ENCODE measurements at places on chromosomes 7 and 10. TPM values are rescaled to one million over a fixed set of nuclear protein-coding genes. Genes with fewer than 3 reads are reported as not detected.
A peak's percentile ranks its signal among the peaks of the same experiment; 100 is the strongest.

DNA sequence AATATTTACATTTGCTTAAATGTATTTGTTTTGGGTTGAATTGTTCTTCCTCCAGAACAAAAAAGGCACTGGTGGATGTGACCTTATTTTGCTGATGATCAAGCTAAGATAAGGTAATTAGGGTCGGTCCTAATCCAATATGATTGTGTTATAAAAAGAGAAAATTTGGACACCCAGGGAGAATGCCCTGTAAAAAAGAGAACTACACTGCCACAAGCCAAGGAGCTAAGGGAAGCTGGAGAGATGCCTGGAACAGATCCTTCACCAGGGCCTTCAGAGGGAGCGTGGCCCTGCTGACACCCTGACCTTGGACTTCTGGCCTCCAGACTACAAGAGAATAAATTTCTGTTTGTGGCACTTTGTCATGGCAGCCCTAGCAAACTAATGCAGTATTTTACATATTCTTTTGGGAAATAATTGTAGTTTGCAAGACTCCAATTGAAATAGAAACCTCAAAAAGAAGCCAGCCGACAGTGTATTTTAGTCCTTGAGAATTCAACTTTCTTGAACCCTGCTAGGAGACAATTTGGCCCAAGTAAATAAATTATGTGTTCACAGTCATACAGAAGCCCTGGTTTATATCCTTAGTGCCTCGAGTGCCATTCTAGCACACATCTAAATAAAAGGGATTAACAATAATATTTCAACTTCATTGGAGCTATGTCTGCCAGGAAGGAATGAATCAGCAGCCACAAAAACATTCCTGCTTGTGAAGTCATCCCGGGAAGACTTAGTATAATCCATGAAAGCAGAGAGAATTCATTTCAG lies 164.6 kb downstream of the PKD1L1 start:
- H3K36me3 ChIP-seq = no peaks in the 10 kb centered on the region
- no peak overlapping the region for H3K4me3 ChIP-seq
- H3K4me1 ChIP-seq = no peaks in the 10 kb centered on the region
- no peaks in the 10 kb centered on the region for H3K27me3 ChIP-seq

GRCh38 chr7:98875501-98875900 lies 2.8 kb upstream of the TRRAP start:
- H3K36me3 ChIP-seq = no peaks in the 10 kb centered on the region
- no peak overlapping the region for H3K4me3 ChIP-seq
- H3K4me1 ChIP-seq = peaks cover 24% of the 10 kb centered on the region
- no peak for DNase-seq
- H3K27ac ChIP-seq = no peak overlapping the region

- no peak overlapping the region for H3K4me3 ChIP-seq
- peak overlapping the region; percentile 15 for H3K27ac ChIP-seq
- H3K27me3 ChIP-seq = no peaks in the 10 kb centered on the region
- peak; percentile 43 for DNase-seq
These were observed 51.7 kb downstream of the DAGLB start for GRCh38 chr7:6395898-6396595.

GRCh38 chr7:155576416-155576815 lies 30.1 kb upstream of the CNPY1 start:
- no peaks in the 10 kb centered on the region for H3K36me3 ChIP-seq
- H3K4me1 ChIP-seq = no peaks in the 10 kb centered on the region
- peaks cover 7% of the 10 kb centered on the region for H3K27me3 ChIP-seq
- H3K4me3 ChIP-seq = no peak overlapping the region

GRCh38 chr7:77888998-77889397 lies 90.4 kb downstream of the PHTF2 start:
- no peak overlapping the region for H3K4me3 ChIP-seq
- H3K4me1 ChIP-seq = peaks cover 5% of the 10 kb centered on the region
- DNase-seq = no peak
- H3K27me3 ChIP-seq = no peaks in the 10 kb centered on the region
- peaks cover 1% of the 10 kb centered on the region for H3K36me3 ChIP-seq

GRCh38 chr10:3866332-3866731 lies 81.3 kb upstream of the KLF6 start:
- no peak overlapping the region for H3K4me3 ChIP-seq
- peaks cover 6% of the 10 kb centered on the region for H3K4me1 ChIP-seq
- DNase-seq = no peak
- no peaks in the 10 kb centered on the region for H3K36me3 ChIP-seq

GRCh38 chr7:47580175-47580706 lies 1.7 kb downstream of the TNS3 start:
- DNase-seq = no peak
- H3K36me3 ChIP-seq = no peaks in the 10 kb centered on the region
- peaks cover 8% of the 10 kb centered on the region for H3K27me3 ChIP-seq

GRCh38 chr7:93663561-93664299 lies 89.2 kb upstream of the CALCR start:
- no peaks in the 10 kb centered on the region for H3K4me1 ChIP-seq
- H3K27me3 ChIP-seq = no peaks in the 10 kb centered on the region
- no peak for DNase-seq
- no peak overlapping the region for H3K4me3 ChIP-seq
- no peak overlapping the region for H3K27ac ChIP-seq

DNA sequence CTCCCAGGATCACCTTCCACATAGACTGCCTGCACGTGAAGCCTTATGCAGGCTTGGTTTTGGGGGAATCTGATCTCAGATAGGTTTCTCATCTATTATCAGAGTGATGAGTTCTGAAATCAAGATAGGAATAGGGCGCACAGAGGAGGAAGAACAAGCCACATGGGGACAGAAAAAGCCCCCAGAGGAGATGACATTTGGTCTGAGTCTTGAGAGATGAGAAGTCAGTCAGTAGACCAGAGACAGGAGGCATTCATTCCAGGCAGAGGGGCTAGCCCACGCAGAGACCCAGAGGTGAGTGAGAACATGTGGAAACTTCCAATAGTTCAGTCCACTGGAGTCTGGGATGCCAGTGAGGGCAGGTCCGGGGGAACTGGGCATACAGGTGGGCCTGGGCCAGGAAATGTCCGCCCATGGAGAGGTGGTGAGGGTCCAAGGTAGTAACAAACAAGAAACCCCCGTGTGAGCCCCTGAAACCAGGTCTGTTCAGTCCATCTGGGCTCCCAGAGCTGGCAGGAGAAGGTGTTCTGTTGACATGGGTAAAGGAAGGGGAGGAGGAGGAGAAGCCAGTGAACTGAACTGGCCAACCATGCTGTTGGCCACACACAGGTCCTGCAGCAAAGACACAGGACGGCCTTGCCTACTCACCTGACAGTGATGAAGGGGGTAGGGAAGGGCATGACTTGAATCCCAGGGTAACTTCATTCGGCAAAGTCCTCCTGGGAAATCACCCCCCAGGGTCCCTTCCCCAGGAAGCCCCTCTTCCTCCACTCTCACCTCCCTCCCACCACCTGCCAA lies 69.3 kb upstream of the SMNDC1 start:
- H3K36me3 ChIP-seq = no peaks in the 10 kb centered on the region
- H3K4me1 ChIP-seq = no peaks in the 10 kb centered on the region
- DNase-seq = no peak

DNA sequence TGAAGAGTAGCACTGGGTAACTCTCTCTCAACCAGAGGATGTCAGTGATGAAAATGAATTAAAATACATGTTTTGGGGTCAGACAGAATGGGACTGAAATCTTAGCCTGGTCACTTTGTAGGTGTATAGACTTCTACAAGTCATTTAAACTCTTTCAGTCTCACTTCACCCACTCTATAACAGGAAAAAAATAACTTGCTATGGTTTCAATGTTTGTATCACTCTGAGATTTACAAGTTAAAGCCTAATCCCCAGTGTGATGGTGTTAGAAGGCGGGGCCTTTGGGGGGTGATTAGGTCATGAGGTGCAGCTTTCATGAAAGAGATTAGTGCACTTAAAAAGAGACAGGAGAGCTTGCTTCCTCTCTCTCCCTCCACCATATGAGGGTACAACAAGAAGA lies 134.8 kb downstream of the INHBA start:
- H3K36me3 ChIP-seq = no peaks in the 10 kb centered on the region
- no peak for DNase-seq
- no peak overlapping the region for H3K4me3 ChIP-seq

GRCh38 chr10:88849234-88849633 lies 2.4 kb downstream of the ANKRD22 start:
- H3K4me3 ChIP-seq = no peak overlapping the region
- H3K36me3 ChIP-seq = no peaks in the 10 kb centered on the region
- no peak overlapping the region for H3K27ac ChIP-seq
- H3K27me3 ChIP-seq = no peaks in the 10 kb centered on the region

GRCh38 chr10:47206449-47207280 lies 93.3 kb upstream of the GDF10 start:
- H3K36me3 ChIP-seq = no peaks in the 10 kb centered on the region
- H3K27me3 ChIP-seq = no peaks in the 10 kb centered on the region
- no peak overlapping the region for H3K27ac ChIP-seq

DNA sequence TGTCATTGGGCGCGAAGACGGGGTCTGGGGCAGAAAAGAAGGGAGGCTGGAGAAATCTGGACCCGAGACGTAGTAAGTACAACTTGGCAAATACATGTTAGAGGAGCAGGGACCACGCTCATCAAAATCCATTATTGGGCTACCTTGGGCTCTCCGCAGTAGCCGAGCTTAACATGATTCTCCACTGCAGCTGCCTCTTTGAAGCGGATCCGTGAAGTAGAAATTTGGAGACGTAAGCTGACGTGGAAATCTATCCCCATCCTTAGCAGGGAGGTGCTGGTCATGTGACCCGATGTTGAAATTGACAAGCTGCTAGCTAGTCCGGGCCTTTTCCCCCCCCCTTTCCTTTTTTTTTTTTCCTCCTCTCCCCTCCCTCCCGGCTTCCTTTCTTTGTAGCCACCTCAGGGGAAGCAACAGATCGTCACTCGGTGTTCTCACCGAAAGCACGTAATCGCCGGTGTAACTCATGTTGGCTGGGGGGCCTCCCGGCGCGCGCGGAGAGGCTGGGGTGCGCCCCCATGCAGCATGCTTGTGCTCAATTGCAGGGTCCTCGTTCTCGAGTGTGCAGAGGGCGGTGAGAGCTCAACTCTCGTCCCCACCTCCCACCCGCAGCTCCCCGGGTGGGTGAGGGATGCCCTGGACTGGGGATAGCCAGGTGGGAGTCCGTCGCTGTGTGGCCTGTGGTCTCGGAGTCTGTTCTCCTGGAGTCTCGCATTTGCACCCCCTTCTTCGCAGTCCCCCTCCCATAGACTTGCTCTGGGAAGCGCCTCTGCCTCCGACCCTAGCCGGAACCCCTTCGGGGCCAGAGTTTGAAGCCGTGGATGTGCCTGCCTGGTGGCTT lies at the start of gene HOXA11:
Gene HOXA11, minus strand, starts transcription at position 220 of the 841 bp plus-strand sequence. Its CDS starts 88 bp downstream, at position 132.
- H3K36me3 ChIP-seq = no peaks in the 10 kb centered on the region
- peaks cover 96% of the 10 kb centered on the region for H3K27me3 ChIP-seq
- no peak within 1 kb of the TSS for H3K4me3 ChIP-seq
- no peak within 1 kb of the TSS for H3K27ac ChIP-seq
- H3K4me1 ChIP-seq = peaks cover 50% of the 10 kb centered on the region
- DNase-seq = peak; percentile 62

GRCh38 chr7:55996856-55997500 lies 32.6 kb downstream of the NIPSNAP2 start:
- H3K4me3 ChIP-seq = no peak overlapping the region
- H3K27me3 ChIP-seq = no peaks in the 10 kb centered on the region
- no peak overlapping the region for H3K27ac ChIP-seq
- no peaks in the 10 kb centered on the region for H3K4me1 ChIP-seq
- peaks cover 13% of the 10 kb centered on the region for H3K36me3 ChIP-seq

DNA sequence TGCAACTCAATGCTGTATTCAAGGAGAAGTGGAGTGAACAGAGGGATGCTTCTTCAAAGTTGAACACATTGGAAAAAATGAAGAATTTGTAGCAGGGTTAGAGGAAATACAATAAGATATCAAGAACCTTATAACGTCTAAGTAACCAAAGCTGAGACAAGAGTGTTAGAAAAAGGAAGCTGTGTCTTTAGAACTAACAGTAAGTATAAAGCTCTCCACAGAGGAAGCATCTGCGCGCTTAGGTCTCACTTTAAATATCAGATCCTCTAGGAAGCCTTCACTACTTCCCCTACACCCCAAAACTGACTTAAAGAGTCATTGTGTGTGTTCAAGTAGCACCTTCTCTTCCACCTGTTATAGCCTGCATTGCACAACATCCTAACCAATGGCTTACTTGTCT lies 43.0 kb downstream of the CH25H start:
- H3K36me3 ChIP-seq = no peaks in the 10 kb centered on the region
- H3K4me1 ChIP-seq = peaks cover 12% of the 10 kb centered on the region
- DNase-seq = peak; percentile 17
- H3K27ac ChIP-seq = no peak overlapping the region
- H3K4me3 ChIP-seq = peak overlapping the region; percentile 16

- DNase-seq = no peak
- H3K36me3 ChIP-seq = no peaks in the 10 kb centered on the region
- no peak overlapping the region for H3K27ac ChIP-seq
- H3K27me3 ChIP-seq = no peaks in the 10 kb centered on the region
- no peaks in the 10 kb centered on the region for H3K4me1 ChIP-seq
- H3K4me3 ChIP-seq = no peak overlapping the region
These were observed 444.1 kb upstream of the LRRN3 start for GRCh38 chr7:110646804-110647203.

DNA sequence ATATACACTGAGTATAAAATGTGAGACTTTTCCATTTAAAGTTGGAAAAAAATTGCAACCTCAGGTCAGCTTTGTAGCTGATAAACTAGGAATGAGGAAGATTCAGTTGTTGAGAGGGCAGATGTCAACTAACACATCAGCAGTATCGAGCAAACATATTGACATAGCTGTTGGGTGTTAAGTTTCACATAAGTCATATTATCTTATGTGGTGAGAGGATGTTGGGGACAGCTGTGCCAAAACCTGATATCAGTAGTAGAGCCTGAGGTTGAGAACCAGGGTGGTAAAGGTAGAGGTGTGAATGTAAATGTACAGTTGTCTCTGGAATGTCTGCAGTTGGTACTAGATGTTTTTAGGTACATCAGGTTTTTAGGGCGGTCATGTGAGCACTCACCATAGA lies 5.0 kb downstream of the ZRANB1 start:
- H3K27ac ChIP-seq = no peak overlapping the region
- H3K4me3 ChIP-seq = no peak overlapping the region
- no peaks in the 10 kb centered on the region for H3K4me1 ChIP-seq
- DNase-seq = no peak
- H3K27me3 ChIP-seq = no peaks in the 10 kb centered on the region

- peaks cover 62% of the 10 kb centered on the region for H3K36me3 ChIP-seq
- H3K27me3 ChIP-seq = no peaks in the 10 kb centered on the region
- peak overlapping the region; percentile 11 for H3K27ac ChIP-seq
- no peaks in the 10 kb centered on the region for H3K4me1 ChIP-seq
- DNase-seq = no peak
These were observed 108.9 kb downstream of the UPF2 start for GRCh38 chr10:11933577-11934223.

Gene GPRIN2
- not detected for polyA plus RNA-seq

Gene FAM221A
- 11.3 TPM for polyA plus RNA-seq

Gene TMEM176B
- 1.4 TPM for polyA plus RNA-seq

Gene TWNK
- 3.6 TPM for polyA plus RNA-seq

Gene PHKG1
- polyA plus RNA-seq = 2.1 TPM

Gene IL2RA
- 7.2 TPM for polyA plus RNA-seq

Gene TRIL
- polyA plus RNA-seq = not detected

Gene FAM13C
- not detected for polyA plus RNA-seq

Gene EDRF1
- 42.8 TPM for polyA plus RNA-seq

Gene OLAH
- polyA plus RNA-seq = not detected

Gene SH2D4B
- 0.09 TPM for polyA plus RNA-seq

Gene WIPF3
- polyA plus RNA-seq = not detected

Gene TMEM270
- polyA plus RNA-seq = not detected

Measured in B cell (primary cell).